ENCODE measurements at places on chromosomes 7 and 10.

DNA sequence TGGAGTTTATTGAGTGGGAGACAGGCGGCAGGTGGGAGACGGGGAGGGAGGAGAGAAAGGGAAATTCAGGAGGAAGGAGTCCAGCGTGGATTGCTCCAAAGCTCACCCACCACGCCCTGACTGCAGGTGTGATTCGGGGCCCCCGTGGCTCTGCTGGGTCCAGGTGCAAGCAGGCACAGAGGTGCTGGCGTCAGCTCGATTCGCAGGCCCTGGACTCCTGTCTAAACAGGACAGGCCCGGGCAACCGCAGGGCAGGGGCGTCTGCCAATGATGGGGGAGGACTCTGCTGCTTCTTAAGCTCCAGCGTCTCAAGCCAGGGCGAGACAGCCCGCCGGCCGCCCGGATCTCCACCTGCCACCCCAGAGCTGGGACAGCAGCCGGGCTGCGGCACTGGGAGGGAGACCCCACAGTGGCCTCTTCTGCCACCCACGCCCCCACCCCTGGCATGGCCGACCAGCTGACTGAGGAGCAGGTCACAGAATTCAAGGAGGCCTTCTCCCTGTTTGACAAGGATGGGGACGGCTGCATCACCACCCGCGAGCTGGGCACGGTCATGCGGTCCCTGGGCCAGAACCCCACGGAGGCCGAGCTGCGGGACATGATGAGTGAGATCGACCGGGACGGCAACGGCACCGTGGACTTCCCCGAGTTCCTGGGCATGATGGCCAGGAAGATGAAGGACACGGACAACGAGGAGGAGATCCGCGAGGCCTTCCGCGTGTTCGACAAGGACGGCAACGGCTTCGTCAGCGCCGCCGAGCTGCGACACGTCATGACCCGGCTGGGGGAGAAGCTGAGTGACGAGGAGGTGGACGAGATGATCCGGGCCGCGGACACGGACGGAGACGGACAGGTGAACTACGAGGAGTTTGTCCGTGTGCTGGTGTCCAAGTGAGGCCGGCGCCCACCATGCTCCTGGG lies at the start of gene CALML3:
Gene CALML3 (plus strand): TSS at position 321 of the 920 bp plus-strand sequence. CDS start 125 bp downstream, at position 446.
- no peak for DNase-seq

GRCh38 chr7:143295870-143296269 lies 7.7 kb downstream of the CASP2 start:
- peak; percentile 76 for DNase-seq

DNA sequence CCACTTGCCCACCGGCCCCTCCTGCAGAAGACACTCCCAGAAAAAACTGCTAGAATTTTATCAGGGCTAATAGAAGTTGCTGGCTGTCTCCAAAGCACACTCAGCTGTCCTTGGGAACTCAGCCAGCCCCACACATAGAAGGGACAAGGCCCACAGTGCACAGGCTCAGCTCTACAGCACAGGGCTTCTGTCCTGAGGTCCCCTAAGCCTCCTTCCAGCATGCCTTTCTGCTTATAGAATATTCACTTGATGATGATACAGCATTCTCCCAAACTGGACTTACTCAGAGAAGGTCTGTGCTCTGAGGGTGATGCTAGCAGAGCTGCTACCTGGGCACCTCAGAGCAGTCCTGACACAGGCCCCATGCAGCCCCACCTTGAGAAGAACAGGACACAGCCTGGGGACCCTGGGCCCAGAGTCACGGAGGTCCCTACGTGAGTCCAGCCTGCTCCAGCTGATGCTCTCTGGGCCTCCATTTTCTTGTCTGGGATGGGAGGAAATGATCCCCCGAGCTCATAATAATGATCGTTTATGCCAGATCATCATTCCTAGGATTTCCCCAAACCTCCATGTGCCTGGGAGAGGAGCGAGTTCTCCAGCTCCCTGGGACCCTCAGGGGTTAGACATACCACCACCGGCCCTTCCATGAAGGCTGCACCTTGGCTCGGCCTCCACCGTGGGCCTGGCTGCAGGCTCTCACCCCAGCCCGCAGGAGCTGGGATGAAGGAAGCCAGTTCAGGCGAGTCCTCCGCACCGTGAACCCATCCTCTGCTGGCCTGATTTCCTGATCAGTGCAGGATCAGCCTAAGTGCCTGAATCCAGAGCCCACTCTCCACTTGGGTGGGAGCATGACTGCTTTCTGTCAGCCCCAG lies 145.6 kb downstream of the ZNF248 start:
- DNase-seq: no peak

- DNase-seq: no peak
Measured at GRCh38 chr7:83704564-83704963, 55.6 kb upstream of the SEMA3E start.

GRCh38 chr10:31762316-31762715 lies 166.3 kb downstream of the ARHGAP12 start:
- DNase-seq: no peak

DNA sequence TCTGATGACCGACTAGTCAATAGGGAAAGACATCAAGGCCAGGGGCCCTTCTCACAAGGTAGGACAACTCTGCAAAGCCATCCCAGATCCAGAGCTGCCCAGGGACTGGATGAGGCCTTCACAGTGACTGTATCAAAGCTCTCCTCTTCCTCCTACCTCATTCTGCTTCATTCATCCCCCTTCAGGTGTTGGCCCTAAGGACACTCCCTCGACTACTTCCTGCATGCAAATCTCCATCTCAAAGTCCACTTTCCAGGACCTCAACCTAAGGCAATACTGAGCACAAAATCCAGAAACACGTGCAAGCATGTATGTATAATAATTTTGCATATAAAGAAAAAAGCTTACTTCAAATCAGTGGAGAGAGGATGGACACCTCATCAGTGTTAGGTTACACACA lies 25.1 kb downstream of the DPY19L1 start:
- no peak for DNase-seq

GRCh38 chr7:102450242-102450641 lies 14.4 kb downstream of the ALKBH4 start:
- no peak for DNase-seq

- DNase-seq: no peak
Measured at GRCh38 chr7:32145911-32146310, 75.7 kb upstream of the PDE1C start.

DNA sequence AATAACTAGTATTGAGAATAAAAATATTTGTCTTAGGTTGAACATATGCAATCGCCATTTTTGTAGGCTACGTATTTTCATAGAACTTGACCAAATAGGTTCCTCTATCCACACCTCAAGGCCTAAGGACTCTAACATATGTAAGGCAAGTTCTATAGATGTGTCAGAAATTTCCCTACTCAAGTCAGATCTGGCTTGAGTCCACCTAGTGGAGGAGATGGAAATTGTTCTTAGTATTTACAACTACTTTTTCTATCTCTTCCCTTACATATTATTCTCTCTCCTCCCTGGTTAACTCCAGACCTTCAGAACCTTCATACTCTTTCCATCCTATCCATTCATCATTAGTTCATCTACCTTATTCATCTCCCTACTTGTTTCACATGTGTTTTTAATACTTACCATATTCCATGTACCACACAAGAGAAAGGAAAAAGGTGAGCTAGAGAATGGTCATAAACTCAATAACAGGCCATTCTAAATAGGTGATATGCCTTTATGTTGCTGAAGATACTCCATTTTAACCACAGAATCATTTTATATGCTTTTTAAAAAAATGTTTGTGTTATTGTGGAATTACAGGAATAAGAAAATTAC lies 174.5 kb upstream of the HDAC9 start:
- peak; percentile 47 for DNase-seq

DNA sequence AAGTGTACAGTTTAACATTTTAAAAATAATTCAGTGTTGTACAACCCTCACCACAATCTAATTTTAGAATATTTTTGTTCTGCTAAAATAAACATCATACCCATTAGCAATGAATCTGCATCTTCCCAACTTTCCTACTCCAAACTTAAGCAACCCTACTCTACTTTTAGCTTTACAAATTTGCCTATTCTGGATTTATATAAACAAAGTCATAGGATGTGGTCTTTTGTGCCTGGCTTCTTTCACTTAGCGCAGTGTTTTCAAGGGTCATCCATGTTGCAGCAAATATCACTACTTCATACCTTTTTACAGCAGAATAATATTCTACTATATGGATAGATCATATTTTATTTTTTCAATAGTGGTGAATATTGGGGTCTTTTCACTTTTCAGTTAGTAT lies 18.9 kb downstream of the CALML3 start:
- peak; percentile 34 for DNase-seq

- no peak for DNase-seq
Measured at GRCh38 chr10:43024524-43024923, 52.3 kb upstream of the RET start.

GRCh38 chr10:14409247-14409646 lies 78.5 kb upstream of the FRMD4A start:
- no peak for DNase-seq

DNA sequence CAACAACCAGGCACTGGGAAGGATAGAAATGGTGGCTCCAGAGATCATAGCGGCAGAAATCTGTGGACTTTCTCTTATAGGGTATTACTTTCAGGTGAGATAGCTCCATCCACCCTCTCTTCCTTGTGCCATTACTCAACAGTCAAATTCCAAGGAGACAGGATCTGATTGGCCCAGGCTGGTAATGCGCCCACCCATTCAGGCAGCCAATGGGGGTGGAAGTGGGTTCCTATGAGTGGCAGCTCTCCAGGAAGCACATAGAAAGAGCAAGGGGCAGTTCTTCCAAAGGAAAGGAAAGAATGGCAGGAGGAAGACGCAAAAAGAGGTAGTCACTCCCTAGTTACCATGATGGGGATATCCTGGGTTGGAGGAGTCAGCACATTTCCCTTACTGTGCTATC lies 94.4 kb downstream of the STRA8 start:
- DNase-seq: no peak
